Muscle of back (tissue), 13 donors: ENCODE measurements at places on chromosomes 5 and 9. TPM values are rescaled to one million over a fixed set of nuclear protein-coding genes. Genes with fewer than 3 reads are reported as not detected.

The SCGB3A2 gene
- not detected for polyA plus RNA-seq

DNA sequence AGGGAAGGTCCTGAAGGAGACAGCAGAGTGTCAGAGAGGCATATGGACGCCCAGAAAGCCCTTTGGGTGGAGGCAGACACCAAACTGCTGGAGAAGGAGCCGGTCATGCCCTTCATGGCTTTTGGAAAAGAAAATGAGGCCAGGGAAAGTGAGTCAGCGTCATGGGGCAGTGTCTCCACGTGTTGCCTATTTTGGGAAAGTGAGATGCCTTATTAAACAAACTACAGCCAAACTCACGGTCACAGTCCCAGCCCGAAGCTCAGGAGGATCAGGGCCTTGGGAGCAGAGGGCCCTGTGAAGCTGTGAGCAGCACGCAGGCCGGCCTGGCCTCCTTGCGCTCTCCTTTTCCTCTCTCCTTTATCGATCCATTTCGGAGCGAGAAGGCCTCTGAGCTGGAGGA is 25.0 kb downstream of the RGS3 start:
- DNase-seq, result no peak

GRCh38 chr5:11547730-11548129 is 356.5 kb downstream of the CTNND2 start:
- DNase-seq, result no peak

The ANGPTL2 gene
- polyA plus RNA-seq, result 83.4 TPM

GRCh38 chr9:137620048-137620405 is 1.2 kb downstream of the EHMT1 start:
- no peak for DNase-seq

DNA sequence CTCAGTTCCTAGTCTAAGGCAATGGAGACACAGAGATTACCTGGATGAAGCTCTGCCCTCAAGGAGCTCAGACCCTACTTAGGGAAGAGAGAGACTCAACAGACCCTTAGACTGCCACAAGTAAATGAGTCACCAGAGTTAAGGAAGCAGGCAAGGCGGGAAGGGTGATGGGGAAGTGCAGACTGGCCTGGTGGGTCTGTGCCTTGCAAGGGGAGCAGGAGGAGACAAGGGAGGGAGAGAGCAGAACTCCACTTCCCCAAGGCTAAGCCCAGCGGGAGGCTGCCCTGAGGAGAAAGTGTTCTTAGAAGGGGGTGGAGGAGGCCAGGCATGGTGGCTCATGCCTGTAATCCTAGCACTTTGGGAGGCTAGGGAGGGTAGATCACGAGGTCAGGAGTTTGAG is 83.7 kb downstream of the HRH2 start:
- no peak for DNase-seq

The GADD45G gene
- 9.8 TPM for polyA plus RNA-seq

DNA sequence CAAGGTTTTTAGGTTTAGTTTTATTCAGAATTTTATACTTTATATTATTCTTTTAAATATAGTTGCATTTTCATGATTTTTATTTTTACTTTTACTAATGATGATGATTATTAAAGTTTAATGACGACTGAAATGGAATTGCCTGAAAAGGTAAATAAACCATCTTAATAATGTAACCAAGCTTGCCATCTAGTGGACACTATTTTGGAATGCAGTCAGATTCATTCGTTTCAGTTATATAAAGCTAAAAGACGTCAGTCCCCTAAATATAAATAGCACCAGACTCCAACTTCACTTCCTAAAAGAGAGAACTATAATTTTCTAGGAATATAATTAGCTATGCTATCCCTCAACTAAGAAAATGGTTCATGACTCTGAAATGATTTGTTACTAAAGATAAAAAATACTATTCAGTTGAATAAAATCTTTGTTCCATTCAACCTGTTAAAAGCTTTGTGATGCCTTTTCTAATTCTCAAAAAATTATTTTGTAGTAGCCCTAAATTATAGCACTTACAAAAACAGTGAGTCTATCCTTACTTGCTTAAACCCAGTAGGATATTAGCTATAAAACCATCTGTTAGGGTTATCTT is 19.9 kb downstream of the ABITRAM start:
- DNase-seq, result peak; percentile 69

- DNase-seq, result no peak
Observed at GRCh38 chr9:36970007-36970888, 63.8 kb downstream of the PAX5 start.

DNA sequence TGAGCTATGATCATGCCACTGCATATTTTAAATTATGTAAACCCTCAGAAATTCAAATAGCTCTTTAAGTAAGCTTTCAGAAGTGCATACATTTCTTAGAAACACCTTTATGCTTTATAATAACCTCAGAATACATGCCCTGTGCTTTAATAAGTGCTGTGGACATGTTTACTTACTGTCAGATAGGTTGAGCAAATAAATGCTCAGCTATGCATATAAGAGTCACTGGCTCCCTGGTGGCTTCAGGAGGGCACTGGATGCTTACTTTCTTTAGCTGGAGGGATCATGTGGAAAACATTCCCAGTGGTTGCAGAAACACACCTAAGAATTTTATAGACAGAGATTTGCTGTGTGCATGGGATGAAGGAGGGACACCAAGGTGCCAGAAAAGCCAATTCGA is 74.4 kb downstream of the PDE6A start:
- DNase-seq, result no peak

The WDR38 gene
- polyA plus RNA-seq, result not detected

The TSSK1B gene
- polyA plus RNA-seq, result not detected

DNA sequence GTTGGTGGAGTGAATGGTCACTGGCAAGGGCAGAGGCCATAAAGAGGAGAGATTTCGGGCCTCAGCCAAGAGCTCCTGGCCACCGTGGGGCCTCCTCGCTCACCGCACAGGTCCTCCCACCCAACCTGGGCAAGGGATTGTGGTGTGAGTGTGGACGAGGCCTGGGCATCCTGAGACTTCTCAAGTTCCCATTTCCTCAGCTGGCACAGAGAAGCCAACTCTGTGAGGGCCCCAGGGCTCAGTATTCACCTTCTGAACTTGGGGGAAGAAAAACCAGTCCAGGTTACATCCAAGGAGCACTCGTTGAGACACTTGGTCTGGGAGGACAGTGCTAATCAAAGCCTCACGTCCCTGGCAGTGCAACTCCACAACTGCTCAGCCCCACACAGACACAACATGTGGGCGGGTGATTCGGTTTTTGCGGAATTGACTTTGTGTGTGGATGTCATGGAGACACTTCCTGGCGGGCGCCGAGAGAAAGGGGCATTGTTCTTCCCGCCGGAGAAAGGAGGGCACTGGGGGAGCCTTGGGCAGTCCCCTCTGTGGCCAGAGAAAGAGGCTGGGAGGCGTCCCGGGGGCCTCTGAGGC is 28.5 kb upstream of the NKD2 start:
- DNase-seq, result no peak

GRCh38 chr5:180811623-180812124 is 9.1 kb upstream of the MGAT1 start:
- DNase-seq, result no peak

DNA sequence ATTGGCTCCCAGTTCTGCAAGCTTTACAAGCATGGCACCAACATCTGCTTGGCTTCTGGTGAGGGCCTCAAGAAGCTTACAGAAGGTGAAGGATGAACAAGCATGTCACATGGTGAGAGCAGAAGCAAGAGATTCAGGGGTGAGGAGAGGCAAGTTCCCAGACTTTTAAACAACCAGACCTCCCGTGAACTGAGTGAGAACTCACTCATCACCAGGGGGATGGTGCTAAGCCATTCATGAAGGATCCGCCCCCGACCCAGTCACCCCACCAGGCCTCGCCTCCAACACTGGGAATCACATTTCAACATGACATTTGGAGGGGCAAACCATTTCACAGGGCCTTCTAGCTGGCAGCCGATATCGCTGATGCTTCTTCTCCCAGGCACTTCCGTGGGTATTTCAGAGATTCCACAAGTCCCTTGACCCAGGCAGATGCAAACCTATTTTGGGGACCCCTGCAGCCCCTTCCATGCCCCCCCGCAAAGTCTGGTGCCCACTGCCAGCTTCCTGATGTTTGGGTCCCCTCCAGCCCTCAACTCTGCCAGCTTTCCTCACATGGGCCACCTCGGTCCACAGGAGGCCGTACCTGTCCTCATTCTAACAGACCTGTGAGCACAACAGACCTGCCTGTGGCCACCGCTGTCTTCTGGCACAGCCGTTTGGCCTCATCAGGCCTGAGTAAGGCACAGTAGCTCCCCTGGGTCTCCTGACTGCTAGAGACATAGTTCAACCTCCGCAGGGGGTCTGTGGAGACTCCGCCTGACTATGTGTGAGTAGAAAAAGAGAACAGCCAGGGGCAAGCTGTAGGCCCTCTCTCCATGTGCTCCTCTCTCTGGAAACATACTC is 60.7 kb upstream of the ANGPTL2 start:
- DNase-seq, result no peak

The PCDHB14 gene
- polyA plus RNA-seq, result 6.1 TPM

DNA sequence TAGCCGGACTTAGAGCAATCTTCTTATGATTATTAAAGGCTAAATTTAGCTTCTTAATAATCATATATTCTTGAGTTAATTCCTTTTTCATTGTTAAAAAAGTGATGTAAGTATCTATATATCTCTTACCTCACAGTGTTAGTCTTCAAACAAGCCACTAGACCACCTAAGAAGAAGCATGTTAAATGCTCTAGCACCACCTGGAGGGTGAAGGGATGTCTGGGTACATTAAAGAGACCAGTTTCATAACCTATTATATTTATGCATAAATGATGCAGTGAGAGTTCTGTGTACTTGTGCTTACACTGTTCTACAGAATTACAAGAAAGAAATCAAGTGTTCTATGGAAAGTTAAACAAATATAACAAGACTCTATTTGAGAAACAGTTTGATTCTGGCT is 55.9 kb upstream of the SLCO6A1 start:
- DNase-seq, result no peak

The FOXD4L4 gene
- polyA plus RNA-seq, result not detected

The ADGRD2 gene
- not detected for polyA plus RNA-seq

GRCh38 chr9:92180669-92181181 is 65.5 kb upstream of the SPTLC1 start:
- peak; percentile 30 for DNase-seq

- no peak for DNase-seq
Observed at GRCh38 chr5:36602704-36603321, 3.6 kb upstream of the SLC1A3 start.
